Progenitor cell of endocrine pancreas (in vitro differentiated cells): ENCODE measurements at places on chromosomes 1 and 21. TPM values are rescaled to one million over a fixed set of nuclear protein-coding genes. Genes with fewer than 3 reads are reported as not detected.

SLAMF6 gene
- not detected in 2 replicates for total RNA-seq

TRNP1 gene
- total RNA-seq, result 48.8 and 49.3 TPM in 2 replicates

AMY1A gene
- total RNA-seq, result not detected in 2 replicates

DNM3 gene
- 0.48 and 1.1 TPM in 2 replicates for total RNA-seq

VASH2 gene
- 15.8 and 17.8 TPM in 2 replicates for total RNA-seq

EFNA4 gene
- total RNA-seq, result 45.5 and 46.8 TPM in 2 replicates

TMEM125 gene
- total RNA-seq, result 38.7 and 41.1 TPM in 2 replicates

PTGS2 gene
- total RNA-seq, result 0.38 TPM in 1 of 2 replicates, not detected in the other

SAMSN1 gene
- not detected in 2 replicates for total RNA-seq

C1orf87 gene
- not detected in 2 replicates for total RNA-seq

MIER1 gene
- total RNA-seq, result 31.8 and 32.5 TPM in 2 replicates

FCRL4 gene
- not detected in 2 replicates for total RNA-seq

TMEM82 gene
- 0.44 and 1.4 TPM in 2 replicates for total RNA-seq

HES3 gene
- total RNA-seq, result not detected in 2 replicates

FCGR3B gene
- total RNA-seq, result not detected in 2 replicates

C1orf141 gene
- 0.31 TPM in 1 of 2 replicates, not detected in the other for total RNA-seq

STIL gene
- 14.8 TPM in 2 replicates for total RNA-seq

WDR64 gene
- total RNA-seq, result 0.07 TPM in 1 of 2 replicates, not detected in the other

KDM5B gene
- total RNA-seq, result 312 and 316 TPM in 2 replicates

VTCN1 gene
- 1.4 and 1.8 TPM in 2 replicates for total RNA-seq

ETNK2 gene
- total RNA-seq, result 22.6 and 24.5 TPM in 2 replicates

LRRC3 gene
- 5.1 and 5.7 TPM in 2 replicates for total RNA-seq

OBSCN gene
- 57.3 and 57.5 TPM in 2 replicates for total RNA-seq

LPGAT1 gene
- 58.9 and 59.5 TPM in 2 replicates for total RNA-seq

RXRG gene
- total RNA-seq, result 2.2 and 3.0 TPM in 2 replicates

NIT1 gene
- total RNA-seq, result 58.6 and 59.0 TPM in 2 replicates

LMOD1 gene
- total RNA-seq, result 0.41 and 0.62 TPM in 2 replicates

IVL gene
- not detected in 2 replicates for total RNA-seq

FBLIM1 gene
- 101 and 105 TPM in 2 replicates for total RNA-seq

KIF21B gene
- total RNA-seq, result 10.1 and 11.4 TPM in 2 replicates

ARTN gene
- total RNA-seq, result 1.1 and 2.0 TPM in 2 replicates

MASP2 gene
- total RNA-seq, result not detected in 2 replicates

GJC2 gene
- 1.7 and 2.1 TPM in 2 replicates for total RNA-seq

KCNA3 gene
- total RNA-seq, result 0.72 and 0.75 TPM in 2 replicates

SMYD2 gene
- 46.8 and 47.8 TPM in 2 replicates for total RNA-seq

HIVEP3 gene
- 1.1 and 1.6 TPM in 2 replicates for total RNA-seq

RGS16 gene
- 0.98 and 1.5 TPM in 2 replicates for total RNA-seq

SPRR2F gene
- total RNA-seq, result 1.7 and 4.0 TPM in 2 replicates

SYTL1 gene
- total RNA-seq, result 9.4 and 15.5 TPM in 2 replicates

PKP1 gene
- not detected in 2 replicates for total RNA-seq
